ENCODE measurements at places on chromosomes 11 and 22.

DNA sequence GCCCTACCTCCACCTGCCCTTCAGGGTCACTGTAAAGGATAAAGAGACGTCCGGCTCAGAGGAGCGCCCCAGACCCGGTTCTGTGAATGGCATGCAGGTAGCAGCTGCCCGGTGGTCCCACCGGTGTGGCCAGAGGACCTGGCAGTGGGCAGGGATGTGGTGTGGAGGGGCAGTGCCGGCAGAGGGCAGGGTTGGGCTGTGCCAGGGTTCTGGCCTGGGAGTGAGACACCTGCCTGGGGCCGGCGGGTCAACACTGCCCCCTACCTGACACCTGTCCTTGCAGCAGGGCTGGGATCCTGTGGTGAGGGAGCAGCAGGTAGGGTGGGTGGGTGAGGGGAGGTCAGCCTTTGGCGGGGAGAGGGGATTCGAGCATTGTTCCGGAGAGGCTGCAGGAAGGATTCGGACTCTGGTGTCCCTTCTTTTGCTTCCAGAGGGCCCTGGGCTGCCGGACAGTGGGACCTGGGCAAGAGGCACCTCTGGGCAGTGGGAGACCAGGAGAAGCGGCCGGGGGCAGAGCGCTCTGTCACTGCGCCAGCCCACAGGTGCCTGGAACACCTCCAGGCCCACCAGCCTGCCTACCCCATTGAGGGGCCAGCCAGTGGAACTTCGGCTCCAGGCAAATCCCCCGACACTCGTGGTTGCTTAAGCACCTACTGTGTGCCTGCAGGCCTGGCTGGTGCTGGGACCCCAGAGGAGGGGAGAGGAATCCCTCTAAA is 1.6 kb upstream of the PHLDA2 start:
- DNase-seq, result no peak

DNA sequence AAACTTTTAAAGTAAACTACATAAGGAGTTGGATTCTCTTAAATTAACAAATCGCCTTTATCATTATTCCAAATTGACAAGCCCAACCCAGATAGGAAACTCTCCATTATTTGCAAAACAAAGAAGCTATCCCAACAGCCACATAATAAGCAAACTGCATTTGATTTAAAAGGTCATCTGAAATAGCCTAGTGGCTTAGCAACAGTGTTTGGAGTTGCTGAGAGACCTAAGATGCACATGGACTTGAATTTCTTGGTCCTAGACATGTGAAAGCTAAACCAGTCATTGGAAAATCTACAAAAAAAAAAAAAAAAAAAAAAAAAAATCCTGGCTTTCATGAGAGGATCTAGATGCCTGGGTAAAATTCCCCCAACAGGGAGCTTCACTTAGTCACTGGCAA is 69.5 kb downstream of the PRCP start:
- DNase-seq, result no peak

DNA sequence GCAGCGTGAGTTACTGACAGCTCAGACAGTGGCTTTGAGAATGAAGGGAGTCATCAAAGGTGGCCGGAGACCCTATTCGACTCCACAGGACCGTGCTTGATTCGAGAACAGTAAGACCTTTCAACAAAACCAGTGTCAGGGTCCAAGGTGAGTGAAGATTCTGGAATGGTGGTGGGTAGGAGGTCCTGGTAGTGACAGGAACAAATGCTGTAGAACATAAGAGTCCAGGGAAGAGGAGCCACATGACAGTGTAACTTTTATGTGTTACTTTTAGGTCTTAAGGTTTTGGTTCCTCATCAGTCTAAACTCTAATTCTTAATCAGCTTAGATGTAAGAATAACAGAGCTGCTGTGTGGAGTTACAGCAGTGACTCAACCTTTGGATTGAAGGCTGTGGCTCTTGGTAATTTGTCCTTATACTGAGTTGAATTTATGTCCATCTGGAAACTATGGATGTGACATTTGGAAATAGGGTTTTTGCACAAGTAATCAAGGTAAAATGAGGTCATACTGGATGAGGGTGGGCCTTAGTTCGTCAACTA is 1.8 kb downstream of the TBC1D22A start:
- DNase-seq, result no peak

DNA sequence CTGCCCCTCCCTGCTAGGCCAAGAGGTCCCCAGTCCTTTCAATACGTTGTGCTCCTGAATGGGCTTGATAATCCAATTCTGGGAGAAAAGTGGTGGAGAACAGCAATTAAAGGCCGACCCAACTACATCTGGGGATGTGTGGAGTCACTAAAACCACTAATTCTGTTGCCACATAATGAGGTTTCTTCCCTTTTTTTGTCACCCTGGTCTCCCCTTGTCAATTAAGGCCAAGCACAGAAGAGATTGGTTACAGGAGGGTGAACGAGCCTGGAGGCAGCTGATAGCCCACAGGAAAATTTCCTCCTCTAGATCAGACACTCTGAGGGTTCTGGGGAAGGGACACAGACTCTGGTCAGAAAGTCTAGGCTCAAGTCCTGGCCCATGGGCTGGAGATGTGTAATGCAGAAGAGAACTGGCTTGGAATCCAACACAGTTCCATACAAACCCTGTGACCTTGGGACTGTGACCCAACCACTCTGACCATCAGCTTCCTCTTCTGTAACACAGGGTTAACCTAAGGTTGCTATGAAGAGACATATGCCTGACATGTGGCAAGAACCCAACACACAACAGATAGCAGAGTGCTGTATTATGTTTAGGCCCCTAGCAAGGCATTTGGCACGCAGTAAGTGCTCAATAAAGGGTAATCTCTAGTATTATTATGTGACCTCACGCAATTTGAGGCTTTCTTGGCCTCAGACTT is 146.4 kb downstream of the CHST1 start:
- DNase-seq, result no peak

DNA sequence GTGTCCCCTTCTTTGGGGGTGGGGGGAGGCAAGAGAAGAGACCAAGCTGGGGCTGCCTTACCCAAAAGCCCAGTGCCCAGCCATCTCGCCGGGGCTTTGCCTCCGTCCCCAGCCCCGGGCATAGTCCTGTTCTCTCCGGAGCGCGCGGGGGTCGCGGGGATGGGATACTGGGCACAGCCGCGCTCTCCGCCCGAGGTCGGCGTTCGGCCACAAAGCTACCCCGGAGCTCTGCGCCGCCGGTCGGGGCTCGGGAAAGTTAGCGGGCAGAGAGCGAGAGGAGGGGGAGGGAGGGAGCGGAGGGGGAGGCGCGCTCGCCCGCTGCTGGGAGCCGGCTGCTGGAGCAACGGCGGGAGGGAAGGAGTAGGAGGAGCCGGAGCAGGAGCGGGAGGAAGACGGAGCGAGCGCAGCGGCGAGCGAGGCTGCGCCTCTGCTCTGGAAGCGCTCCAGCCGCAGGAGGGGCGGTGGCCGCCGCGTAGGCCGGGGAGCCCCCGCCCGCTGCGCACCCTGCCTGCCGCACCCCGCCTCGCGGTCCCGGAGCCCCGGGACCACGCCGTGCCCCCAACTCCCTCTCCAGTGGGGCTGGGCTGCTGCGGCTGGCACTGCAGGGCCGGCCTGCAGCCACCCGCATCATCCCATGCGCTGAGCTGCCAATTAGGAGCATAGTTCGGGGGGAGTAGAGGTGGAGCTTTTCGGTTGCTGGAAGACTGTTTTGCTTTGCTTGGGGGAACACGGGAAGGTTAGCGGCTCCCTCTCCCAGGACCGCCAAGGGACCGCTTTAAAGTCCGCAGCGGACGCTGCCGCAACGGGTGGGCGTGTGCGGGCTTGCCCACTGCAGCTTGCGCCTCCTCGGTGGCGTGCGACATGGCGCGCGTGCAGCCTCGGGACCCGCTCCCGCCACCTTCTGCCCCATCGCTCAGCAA is at the start of gene SCN4B:
Gene SCN4B (minus strand): TSS at position 272 of the 920 bp plus-strand sequence. CDS start 150 bp downstream, at position 122.
- DNase-seq, result peak; percentile 8

GRCh38 chr22:43526946-43527345 is 115.1 kb downstream of the MPPED1 start:
- DNase-seq, result no peak

DNA sequence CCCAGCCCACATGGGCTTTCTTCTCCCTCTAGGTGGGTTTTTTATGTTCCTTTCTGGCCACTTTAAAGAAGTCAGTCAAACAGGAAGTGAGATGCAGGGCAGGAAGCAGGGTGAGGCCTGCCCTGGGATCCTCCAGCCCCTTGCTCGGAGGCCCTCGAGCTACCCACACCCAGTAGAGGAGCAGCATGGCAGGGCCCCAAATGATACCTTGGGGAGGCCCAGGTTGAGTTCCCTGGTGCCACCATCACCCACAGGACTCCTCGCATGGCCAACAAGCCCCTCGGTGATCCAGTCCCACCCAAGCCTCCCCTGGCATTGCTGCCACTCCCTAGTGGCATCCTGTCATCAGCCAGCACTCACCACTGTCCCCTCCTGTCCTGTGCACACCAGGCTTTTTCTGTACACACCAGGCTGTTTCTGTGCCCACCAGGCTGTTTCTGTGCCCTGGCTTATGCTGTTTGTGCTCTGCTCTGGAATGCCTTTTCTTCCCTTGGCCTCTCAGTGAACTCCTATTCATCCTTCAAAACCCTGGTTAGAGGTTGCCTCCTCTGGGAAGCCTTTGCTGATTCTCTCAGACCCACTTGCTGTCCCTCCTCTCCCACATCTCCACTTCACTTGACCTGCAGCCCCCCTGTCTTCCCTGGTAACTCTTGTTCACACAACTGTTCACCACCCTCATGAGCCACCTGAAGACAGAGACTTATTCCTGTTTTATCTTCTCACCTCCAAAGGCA is 3.1 kb upstream of the PTGDR2 start:
- DNase-seq, result no peak

GRCh38 chr11:131465039-131465438 is 94.6 kb downstream of the NTM start:
- no peak for DNase-seq

DNA sequence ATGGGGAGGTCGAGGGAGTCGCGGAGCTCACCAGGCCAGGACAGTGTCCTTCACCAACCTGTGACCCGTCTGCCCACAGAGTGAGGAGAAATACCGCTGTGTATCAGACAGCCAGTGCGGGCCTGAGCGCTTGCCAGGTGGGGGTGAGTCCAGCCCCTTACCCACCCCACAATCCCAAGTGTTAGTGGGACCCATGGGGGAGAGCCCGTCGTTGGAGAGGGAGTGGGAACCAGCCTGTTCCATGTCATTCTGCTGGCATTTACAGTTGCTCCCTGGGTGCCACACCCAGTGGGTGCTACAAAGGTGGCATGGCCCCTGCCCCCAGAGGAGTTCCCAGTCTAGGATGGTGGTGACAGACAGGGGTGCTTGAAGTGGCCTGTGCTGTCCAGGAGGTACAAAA is 9.2 kb downstream of the P2RX3 start:
- DNase-seq, result no peak

DNA sequence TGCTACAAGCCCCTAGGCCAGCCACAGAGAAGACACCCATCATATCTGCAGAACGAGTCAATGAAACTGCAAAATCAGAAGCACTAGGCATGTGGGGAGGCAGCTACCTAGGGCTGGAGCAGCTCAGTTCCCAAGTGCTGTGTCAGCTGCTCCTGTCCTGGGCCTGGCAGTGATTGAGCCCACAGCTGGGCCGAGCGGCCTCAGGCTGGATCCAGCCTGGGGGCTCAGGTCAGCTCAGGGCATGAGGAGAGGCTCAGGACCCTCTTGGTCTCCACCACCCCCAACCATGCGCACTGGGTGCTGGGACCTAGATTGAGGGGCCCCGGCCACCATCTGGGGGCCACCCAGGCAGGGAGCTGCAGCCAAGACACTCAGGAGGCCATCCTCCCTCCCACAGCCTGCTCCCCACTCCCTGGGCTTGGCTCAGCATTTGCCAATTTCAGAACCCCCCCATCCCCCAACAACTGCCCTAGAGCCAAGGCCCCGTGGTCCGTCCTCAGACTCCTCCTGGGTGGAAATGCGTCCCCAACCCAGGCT is 2.4 kb upstream of the TNNT3 start:
- no peak for DNase-seq

GRCh38 chr11:11444027-11444803 is 91.2 kb upstream of the CSNK2A3 start:
- no peak for DNase-seq

GRCh38 chr22:27961680-27962079 is 42.6 kb upstream of the PITPNB start:
- DNase-seq, result no peak

DNA sequence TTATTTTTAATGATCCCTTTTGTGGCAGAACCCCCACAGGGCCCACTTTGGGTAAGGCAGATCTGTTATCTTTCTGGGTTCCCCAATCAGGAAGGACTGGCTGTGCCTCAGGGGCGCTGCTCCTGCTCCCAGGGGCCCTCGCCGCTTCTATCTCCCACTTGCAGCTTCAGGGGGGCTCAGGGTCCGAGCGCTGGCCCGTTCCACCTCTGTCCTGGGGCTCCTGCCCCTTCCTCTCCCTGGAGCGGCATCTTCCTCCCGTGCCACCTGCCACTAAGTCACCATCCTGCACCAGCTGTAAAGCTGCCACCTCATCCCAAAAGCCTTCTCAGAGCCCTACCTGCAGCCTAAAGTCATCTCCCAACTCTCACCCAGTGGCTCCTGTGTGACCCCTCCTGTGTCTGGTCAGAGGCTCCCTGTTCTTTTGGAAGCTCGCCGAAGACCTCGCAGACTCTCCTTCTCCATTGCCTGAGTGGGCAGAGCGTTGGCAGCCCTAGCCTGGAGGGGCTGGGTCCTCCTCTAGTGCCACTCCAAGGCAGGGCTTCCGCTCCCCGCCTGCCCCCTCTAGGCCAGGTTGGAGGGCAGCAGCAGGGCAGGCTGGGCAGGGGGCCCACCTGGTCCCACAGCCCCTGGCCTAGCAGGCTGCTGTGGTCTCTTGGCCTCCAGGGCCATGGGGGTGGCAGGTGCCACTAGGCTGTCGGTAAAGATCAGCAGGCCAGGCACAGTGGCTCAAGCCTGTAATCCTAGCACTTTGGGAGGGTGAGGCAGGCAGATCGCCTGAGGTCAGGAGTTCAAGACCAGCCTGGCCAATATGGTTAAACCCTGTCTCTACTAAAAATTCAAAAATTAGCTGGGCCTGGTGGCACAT is 106.7 kb downstream of the MORC2 start:
- DNase-seq, result no peak

GRCh38 chr22:50222508-50222907 is 21.7 kb downstream of the SELENOO start:
- no peak for DNase-seq

DNA sequence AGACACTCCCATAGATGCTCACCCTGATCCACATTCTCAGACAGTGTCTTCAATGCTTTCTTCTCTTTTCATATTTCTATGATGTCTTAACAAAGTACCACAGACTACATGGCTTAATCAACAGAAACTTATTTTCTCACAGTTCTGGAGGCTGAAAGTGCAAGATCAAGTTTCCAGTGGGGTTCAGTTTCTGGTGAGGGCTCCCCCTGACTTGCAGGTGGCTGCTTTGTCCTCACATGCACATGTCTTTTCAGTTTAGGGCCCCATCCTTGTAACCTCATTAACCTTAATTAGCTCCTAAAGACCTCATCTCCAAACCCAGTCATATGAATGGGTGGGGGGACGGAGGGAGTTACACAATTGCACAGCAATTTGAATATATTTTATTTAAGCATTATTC is 335.8 kb downstream of the AASDHPPT start:
- DNase-seq, result no peak

DNA sequence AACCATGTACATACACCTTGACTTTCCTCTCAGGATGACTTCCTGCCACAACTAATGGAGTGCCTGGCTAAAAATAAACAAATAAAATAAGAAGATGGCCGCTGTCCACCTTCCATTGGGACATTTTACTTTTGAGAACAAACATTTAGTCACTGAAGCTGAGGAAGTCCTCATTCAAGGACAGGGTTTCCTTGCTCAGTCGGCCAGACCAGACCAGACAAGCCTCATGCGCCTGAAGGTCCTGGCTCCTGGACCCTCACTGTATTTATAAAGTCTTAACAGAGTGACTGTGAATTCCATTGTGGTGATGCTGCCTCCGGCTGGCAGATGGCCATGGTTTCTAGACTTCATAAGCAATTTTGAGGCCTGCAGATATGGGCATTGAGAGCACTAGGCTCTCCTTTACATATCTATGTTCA is 114.5 kb downstream of the MAML2 start:
- DNase-seq, result no peak
